ENCODE measurements at places on chromosomes 3 and 15.

- DNase-seq: no peak
Observed at GRCh38 chr3:52090131-52090932, 34.0 kb upstream of the DUSP7 start.

GRCh38 chr3:133264920-133265319, 134.9 kb upstream of the BFSP2 start:
- DNase-seq: no peak

- no peak for DNase-seq
Observed at GRCh38 chr3:123802007-123802625, 82.0 kb downstream of the MYLK start.

GRCh38 chr15:69036826-69037225, 22.3 kb downstream of the NOX5 start:
- DNase-seq: no peak

- DNase-seq: no peak
Observed at GRCh38 chr15:48144889-48145288, 24.1 kb downstream of the SLC24A5 start.

GRCh38 chr15:77541421-77542181, 91.1 kb downstream of the LINGO1 start:
- no peak for DNase-seq

- no peak for DNase-seq
Observed at GRCh38 chr3:189449084-189449483, 182.1 kb upstream of the TP63 start.

DNA sequence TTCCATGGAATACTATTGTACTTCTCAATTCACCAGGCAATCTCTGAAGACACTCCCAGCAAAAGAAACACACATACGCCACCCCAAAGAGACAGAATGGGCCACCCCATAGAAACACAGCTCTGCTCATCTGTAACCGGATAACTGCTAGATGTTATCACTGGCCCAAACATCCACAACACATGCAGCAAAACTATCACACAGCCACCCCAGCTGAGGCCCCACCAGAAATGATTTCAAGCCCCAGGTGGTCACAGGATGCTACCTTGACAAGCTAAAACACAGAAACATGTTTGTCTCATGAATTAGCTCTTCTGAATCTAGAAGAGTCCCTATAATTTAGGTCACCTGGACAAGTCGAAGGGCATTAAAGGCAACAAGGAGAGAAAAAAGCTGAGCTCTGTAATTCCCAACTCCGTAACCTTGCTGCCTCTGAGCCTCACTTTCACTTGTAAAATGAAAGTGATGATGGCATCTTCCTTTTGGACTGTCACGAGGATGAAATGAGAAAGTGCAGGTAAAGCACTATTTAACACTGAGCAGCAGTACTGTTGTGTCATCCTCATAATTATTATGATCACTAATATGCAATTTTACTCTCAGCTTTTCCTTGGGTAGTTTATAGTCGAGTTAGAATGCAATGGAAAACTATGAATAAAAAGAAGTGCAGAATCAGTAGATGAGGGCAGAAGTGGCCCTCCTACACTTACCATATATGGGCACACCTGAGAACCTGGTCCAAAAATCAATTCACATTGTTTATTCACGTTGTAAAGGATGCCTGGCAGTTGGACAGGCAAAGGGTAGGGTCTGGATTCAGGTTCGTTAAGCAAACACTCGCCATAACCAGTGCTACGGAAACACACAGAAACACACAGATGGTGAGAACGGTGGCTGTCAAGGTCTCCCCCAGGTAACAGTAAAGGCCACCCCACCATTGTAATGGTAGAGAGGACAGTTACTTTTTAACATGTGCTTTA, 38.6 kb downstream of the ADAMTS9 start:
- DNase-seq: no peak

GRCh38 chr3:49799761-49800160, at the start of gene CDHR4:
CDHR4 (minus strand) TSS chr3:49799873; CDS start chr3:49799812, 61 bp downstream.
- no peak for DNase-seq

Measured in CD4-positive, alpha-beta T cell treated with Interleukin-17A for 1 hour (primary cell).